ENCODE measurements at places on chromosomes 7 and 10. TPM values are rescaled to one million over a fixed set of nuclear protein-coding genes. Genes with fewer than 3 reads are reported as not detected.

- no peaks in the 10 kb centered on the region for H3K4me1 ChIP-seq
- H3K27me3 ChIP-seq = no peaks in the 10 kb centered on the region
- no peak overlapping the region for H3K4me3 ChIP-seq
- H3K36me3 ChIP-seq = no peaks in the 10 kb centered on the region
- H3K27ac ChIP-seq = no peak overlapping the region
Measured at GRCh38 chr7:126436213-126436868, 816.4 kb downstream of the GRM8 start.

ERVW-1 gene
- total RNA-seq = not detected

SEMA3D gene
- total RNA-seq = 0.11 TPM

TMEM270 gene
- not detected for total RNA-seq

AEBP1 gene
- 38.7 TPM for total RNA-seq

DNA sequence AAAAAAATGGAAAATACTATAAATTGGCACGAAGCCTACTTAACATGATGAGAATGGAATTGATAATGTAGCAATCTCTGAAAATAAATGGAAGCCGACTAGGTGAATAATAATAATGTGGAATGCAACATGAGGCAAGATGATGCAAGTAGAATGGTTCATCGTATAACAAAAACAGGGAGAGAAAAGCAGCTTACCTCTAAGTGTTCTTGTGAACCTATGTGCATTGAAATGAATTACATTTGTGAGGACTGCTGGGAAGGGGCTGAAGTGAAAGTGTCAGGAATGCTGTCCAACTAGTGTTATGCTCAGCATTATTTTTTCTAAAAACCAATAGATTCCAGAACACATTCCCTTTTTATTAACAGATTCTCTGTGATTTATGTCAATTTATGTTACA, 440.6 kb upstream of the LRRN3 start:
- no peak overlapping the region for H3K4me3 ChIP-seq
- DNase-seq = no peak
- H3K27ac ChIP-seq = no peak overlapping the region
- no peaks in the 10 kb centered on the region for H3K4me1 ChIP-seq
- no peaks in the 10 kb centered on the region for H3K36me3 ChIP-seq
- H3K27me3 ChIP-seq = peaks cover 8% of the 10 kb centered on the region

DNA sequence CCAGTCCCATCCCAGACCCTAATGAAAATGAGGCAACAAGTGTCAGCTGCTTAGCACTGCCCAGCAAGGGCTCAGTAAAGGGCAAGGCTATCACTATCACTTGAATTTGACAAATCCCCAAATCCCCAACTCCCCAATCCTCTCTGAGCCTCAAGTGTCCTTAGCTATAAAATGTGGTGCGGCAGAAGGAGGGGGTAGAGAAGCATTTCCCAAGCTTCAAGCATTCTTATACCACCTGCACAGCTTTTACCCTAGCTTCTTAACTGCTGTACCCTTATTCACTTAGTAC, 41.6 kb downstream of the XPNPEP1 start:
- peaks cover 10% of the 10 kb centered on the region for H3K4me1 ChIP-seq
- H3K4me3 ChIP-seq = no peak overlapping the region
- no peak for DNase-seq

CH25H gene
- total RNA-seq = not detected

DNA sequence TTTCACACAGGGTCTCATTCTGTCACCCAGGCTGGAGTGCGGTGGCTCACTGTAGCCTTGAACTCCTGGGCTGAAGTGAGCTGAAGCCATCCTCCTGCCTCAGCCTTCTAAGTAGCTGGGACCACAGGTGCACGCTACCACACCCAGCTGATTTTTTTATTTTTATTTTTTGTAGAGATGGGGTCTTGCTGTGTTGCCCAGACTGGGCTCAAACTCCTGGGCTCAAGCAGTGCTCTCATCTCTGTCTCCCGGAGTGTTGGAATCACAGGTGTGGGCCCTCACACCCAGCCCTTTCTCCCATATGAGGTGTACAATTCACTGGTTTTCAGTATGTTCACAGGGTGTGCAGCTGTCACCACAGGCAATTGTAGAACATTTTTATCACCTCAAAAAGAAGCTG, 5.2 kb downstream of the INPP5A start:
- H3K4me3 ChIP-seq = no peak overlapping the region
- H3K4me1 ChIP-seq = peaks cover 55% of the 10 kb centered on the region
- no peaks in the 10 kb centered on the region for H3K27me3 ChIP-seq

GRCh38 chr7:39504963-39505362, 61.2 kb upstream of the YAE1 start:
- no peaks in the 10 kb centered on the region for H3K36me3 ChIP-seq
- H3K4me1 ChIP-seq = peaks cover 4% of the 10 kb centered on the region
- peaks cover 11% of the 10 kb centered on the region for H3K27me3 ChIP-seq

DNA sequence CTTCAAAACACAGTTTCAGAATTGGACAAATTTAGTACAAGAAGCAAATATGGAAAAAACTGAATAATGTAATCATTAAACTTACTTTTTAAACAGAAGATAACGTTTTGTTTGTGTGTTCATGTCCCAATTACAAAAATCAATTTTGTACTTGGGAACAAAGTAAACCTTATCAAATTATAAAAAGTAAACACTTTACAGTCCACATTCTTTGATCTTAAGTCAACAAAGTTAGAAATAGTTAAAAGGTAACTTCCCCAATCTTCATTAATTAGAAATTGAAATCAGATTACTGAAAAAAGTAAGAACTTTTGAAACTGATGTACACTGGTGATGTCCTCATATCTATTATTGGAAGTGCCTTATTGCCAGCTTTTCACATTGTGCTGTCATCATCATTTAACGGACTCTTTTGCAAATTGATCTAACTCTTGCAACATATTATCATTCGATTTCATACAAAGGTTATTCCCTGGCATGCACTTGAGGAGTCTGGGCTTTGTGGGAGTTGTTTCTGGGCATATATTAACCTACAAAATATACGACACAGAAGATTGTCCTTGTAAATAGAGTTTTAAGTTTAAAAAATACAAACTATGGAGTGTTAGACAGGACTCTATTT, 15.1 kb upstream of the CYP2E1 start:
- no peak overlapping the region for H3K27ac ChIP-seq
- H3K4me3 ChIP-seq = no peak overlapping the region
- H3K36me3 ChIP-seq = no peaks in the 10 kb centered on the region

PTPRZ1 gene
- total RNA-seq = not detected

MKX gene
- not detected for total RNA-seq

- no peak for DNase-seq
- no peak overlapping the region for H3K27ac ChIP-seq
- no peak overlapping the region for H3K4me3 ChIP-seq
- no peaks in the 10 kb centered on the region for H3K27me3 ChIP-seq
Measured at GRCh38 chr10:35691522-35692236, 49.6 kb upstream of the FZD8 start.

GRCh38 chr7:113320419-113320818, 202.1 kb upstream of the SMIM30 start:
- H3K4me1 ChIP-seq = no peaks in the 10 kb centered on the region
- no peaks in the 10 kb centered on the region for H3K27me3 ChIP-seq
- no peaks in the 10 kb centered on the region for H3K36me3 ChIP-seq
- H3K27ac ChIP-seq = no peak overlapping the region
- H3K4me3 ChIP-seq = no peak overlapping the region

- H3K36me3 ChIP-seq = no peaks in the 10 kb centered on the region
- no peak for DNase-seq
- no peak overlapping the region for H3K4me3 ChIP-seq
- H3K27me3 ChIP-seq = no peaks in the 10 kb centered on the region
- H3K4me1 ChIP-seq = no peaks in the 10 kb centered on the region
Measured at GRCh38 chr7:120677535-120677934, 180.4 kb downstream of the TSPAN12 start.

GRCh38 chr10:67779465-67780203, 58.4 kb downstream of the DNAJC12 start:
- no peak overlapping the region for H3K27ac ChIP-seq
- peak; percentile 60 for DNase-seq
- H3K27me3 ChIP-seq = no peaks in the 10 kb centered on the region

FAM241B gene
- 12.1 TPM for total RNA-seq

- no peaks in the 10 kb centered on the region for H3K4me1 ChIP-seq
- H3K27ac ChIP-seq = no peak overlapping the region
- DNase-seq = no peak
Measured at GRCh38 chr7:33916357-33917081, 11.2 kb downstream of the BMPER start.

DNA sequence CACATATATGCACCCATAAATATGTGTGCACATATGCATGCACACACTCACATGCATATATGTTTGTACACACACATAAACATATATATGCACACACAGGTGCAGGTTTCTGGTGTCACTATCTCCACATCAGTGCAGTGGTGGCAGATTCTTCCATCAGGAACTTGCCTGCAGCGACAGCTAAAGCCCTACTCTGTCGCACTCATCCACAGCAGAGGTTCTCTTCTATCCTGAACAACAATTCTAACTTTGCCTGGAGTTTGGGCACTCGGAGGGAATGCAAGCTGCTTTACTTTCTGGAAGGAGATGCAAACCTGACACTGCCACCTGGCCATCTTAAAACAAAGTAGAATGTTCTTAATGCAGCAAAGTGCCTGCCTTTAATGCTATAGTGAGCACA, 745.8 kb downstream of the GRID1 start:
- H3K4me3 ChIP-seq = no peak overlapping the region
- H3K27ac ChIP-seq = no peak overlapping the region
- no peaks in the 10 kb centered on the region for H3K4me1 ChIP-seq
- peaks cover 9% of the 10 kb centered on the region for H3K27me3 ChIP-seq
- DNase-seq = no peak

GRCh38 chr7:100091411-100092181, 2.8 kb downstream of the COPS6 start:
- H3K4me3 ChIP-seq = no peak overlapping the region
- H3K27me3 ChIP-seq = no peaks in the 10 kb centered on the region
- peaks cover 70% of the 10 kb centered on the region for H3K36me3 ChIP-seq
- no peak for DNase-seq

DNA sequence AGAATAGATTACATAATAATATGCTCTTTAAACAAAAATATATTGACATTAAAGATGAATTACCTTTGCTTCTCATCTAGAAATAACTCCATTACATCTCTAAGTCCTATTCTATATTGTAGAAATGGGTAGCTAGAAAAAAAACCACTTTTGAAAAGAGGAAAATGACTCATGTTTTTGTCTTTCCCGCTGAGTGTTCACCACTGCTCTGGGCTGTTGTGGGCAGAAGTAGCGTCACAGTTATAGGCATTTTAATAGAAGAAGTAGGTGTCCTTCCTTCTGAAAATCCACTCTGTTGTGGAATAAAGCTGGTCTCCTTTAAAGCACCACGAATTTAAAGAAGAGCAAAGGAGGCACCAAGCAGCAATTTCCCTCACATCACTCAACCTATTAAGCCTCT, 117.6 kb upstream of the NFE2L3 start:
- no peak for DNase-seq
- H3K4me3 ChIP-seq = no peak overlapping the region
- H3K4me1 ChIP-seq = peaks cover 10% of the 10 kb centered on the region

GRCh38 chr10:15262036-15262713, 93.7 kb upstream of the NMT2 start:
- no peak overlapping the region for H3K4me3 ChIP-seq
- H3K4me1 ChIP-seq = no peaks in the 10 kb centered on the region
- no peak for DNase-seq
- no peak overlapping the region for H3K27ac ChIP-seq

SDK1 gene
- total RNA-seq = 1.2 TPM

DNA sequence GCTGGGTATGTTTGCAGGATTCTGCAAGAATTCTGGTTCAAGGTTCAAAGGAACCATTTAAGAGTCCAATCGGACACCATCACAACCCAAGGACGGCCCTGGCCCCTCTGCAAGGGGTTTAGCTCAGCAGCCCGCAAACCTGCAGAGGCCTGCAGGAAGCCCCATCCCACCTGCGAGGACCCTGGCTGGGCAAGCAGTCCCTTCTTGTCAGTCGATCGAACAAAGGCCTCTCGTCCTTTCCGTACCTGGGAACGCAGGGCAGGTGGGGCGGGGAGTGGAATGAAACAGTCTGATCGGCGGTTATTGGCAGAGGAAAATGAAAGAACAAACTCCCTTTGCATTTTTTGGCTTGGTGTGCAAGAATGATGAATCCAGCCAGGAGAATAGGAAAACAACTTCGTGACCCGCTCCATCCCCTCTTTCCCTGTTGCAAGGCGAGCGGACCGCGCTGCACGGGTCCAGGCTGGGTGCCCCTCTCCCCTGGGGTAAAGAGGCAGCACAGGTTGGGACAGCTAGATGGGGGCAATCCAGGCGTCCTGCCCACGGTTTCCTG, 73.7 kb downstream of the INSIG1 start:
- H3K27me3 ChIP-seq = peaks cover 58% of the 10 kb centered on the region
- no peak overlapping the region for H3K4me3 ChIP-seq
- peaks cover 23% of the 10 kb centered on the region for H3K4me1 ChIP-seq
- no peak overlapping the region for H3K27ac ChIP-seq

- H3K27ac ChIP-seq = no peak overlapping the region
- H3K4me3 ChIP-seq = peak overlapping the region; percentile 72
- peaks cover 52% of the 10 kb centered on the region for H3K27me3 ChIP-seq
- peaks cover 24% of the 10 kb centered on the region for H3K4me1 ChIP-seq
- no peak for DNase-seq
Measured at GRCh38 chr7:138663725-138664710, 37.1 kb downstream of the SVOPL start.

DNA sequence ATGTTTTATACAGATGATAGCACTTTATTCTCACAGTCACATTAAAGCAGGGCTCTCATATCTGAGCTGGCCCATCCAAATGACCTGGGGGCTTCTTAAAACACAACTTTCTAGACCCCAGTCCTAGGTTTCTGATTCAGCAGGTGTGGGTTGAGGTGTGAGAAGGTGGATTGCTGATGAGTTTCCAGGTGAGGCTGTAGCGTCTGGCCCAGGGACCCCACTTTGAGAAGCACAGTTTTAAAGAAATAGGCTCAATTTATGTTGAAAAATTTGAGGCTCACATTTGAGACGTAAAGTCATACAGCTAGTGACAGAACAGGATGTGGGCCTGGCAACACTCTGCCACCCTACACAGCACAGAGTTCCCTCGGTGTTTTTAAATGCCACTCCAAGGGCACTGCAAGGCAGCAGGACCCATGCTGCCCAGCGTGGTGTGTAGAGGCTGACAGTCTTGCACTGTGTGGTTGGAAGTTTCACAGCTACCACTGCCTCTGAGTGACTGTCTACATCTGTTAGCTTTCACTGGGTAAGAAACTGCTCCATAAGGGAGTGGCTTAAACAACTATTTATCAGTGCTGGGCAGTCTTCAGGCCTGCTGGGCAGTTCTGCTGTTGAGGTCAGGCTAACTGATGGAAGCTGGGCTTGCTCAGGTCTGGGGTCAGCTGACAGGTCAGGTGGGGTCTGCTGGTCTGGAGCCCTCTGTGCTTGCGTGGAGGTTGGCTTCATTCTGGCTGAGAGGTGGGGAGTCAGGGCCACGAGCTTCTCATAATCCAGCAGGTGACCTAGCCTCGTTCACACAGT, 319.7 kb downstream of the CXCL12 start:
- H3K4me1 ChIP-seq = no peaks in the 10 kb centered on the region
- H3K27ac ChIP-seq = no peak overlapping the region
- H3K4me3 ChIP-seq = no peak overlapping the region
- no peak for DNase-seq
- no peaks in the 10 kb centered on the region for H3K27me3 ChIP-seq
- no peaks in the 10 kb centered on the region for H3K36me3 ChIP-seq

DNA sequence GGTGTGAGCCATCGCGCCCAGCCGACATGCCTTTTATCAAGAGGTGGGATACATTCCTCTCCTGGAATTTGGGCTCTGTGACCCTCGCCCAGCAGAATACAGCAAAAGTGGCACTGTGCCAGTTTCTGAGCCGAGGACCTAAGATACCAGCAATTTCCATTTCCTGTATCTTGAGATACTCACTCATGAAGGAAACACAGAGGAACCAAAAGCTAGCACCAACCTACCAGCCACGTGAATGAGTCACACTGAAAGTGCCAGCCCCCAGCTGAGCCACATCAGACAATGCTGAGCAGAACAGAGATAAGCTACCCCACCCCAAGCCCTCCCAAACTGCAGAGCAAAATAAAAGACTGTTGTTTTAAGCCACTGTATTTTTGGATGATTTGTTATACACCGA, 56.3 kb downstream of the CACUL1 start:
- peaks cover 34% of the 10 kb centered on the region for H3K36me3 ChIP-seq
- peak overlapping the region; percentile 63 for H3K4me3 ChIP-seq
